Adrenal gland (tissue), 19 donors: ENCODE measurements at places on chromosomes 4 and X. TPM values are rescaled to one million over a fixed set of nuclear protein-coding genes. Genes with fewer than 3 reads are reported as not detected.

DNA sequence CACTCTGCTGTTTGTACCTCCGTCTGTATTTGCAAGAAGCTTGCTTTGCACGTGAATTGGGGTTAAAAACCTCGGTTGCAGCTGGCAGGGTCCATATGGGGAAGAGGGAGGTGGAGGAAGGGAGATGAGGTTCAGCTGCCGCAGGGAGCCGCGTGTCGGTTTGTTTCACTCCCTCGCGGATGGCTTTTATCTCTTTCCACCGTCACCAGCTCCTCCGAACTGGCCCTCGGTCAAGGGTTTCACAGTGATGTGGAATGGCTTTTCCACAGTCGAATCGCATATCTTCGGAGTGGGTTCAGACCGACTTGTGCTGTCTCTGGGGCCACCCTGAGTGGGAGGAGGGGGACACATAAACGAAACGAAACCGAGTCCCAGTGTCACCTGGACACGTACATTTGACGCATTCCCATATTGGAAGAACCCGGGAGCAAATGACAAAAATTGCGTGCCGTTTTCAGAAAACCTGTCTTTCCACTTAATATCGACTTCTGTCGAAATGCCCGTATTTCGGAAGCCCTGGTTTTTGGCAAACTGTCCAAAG lies 929 bp downstream of the ZBTB33 start:
- DNase-seq: peak; percentile 40

DNA sequence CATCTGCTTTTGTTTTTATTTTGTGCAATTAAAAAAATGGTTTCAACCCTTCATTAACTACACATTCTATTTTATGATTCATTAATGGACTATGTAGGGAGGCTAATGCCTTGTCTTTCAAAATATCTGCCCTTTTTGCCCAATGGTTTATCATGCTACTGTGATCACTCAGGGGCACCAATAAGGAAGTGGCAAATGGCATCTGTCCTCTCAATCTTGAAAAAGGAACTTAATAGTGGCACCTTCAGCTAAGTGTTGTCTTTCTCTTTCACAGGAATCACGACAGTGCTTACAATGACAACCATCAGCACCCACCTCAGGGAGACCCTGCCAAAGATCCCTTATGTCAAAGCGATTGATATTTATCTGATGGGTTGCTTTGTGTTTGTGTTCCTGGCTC lies 57.1 kb downstream of the COMMD8 start:
- DNase-seq: no peak

FAM53A gene
- 2.3 TPM for total RNA-seq

- no peak for DNase-seq
Measured at GRCh38 chr4:83212041-83212851, 72.4 kb downstream of the COQ2 start.

DNA sequence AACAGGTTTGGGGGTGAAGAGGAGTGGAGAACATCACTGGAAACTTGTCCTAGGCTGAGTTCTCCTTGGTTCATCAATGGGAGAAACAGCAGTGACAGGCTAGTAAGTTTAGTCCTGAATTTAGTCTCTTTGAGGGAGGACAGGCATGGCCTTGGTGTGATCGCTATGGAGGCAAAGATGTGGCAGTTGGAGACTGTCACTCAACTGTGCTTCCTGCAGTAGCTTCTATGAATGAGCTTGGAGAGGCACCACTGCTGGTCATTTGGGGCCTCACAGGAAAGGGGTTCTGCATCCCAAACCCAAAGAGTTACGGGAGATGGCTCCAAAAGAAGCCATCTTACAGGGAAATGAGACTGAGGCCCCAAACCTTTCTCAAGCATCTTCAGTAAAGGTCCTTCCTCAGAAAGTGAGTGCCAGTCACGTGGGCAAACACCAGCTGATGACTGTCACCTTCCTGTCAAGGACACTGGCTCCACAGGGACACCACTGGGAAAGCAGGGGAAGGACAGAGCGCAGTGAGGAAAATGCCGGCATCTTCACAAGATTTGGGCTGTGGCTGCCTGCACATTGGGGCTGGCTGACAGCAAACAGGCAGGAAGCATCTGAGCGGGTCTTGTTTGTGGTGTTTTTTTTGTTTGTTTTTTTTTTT lies 7.2 kb downstream of the MRFAP1 start:
- peak; percentile 41 for DNase-seq

VCX gene
- not detected for total RNA-seq

GRCh38 chrX:7606039-7606652 lies 236.8 kb upstream of the VCX start:
- DNase-seq: no peak

DCAF12L1 gene
- not detected for total RNA-seq

ZNF827 gene
- 25.8 TPM for total RNA-seq

DNA sequence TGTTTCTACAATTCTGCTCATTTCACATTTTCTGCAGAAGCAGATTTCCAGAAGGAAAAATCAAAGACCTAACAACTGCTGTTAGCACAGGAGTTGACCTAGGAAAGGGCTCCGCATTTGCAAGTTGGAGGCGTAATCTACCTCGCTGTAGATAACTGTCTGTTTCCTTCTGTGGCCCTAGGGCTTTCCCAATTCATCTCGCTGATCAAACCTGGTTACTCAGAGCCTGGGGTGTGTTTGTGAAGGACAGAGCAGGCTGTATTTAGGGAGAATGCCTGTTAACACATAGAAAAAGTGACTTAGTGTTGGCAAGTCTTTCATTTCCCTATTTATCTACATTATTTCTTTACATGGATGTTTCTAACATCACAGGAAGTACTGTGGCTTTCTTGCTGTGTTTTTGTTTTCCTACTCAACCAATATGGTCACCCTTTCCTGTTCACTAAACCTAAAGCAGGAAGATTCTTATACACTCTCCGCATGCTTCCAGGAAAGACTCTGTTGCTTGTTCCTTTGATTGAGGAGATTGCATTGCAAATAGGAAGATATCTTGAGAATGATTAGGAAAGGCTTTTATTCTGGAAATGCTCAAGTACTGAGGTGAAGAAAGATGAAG lies 40.5 kb downstream of the AGA start:
- DNase-seq: no peak

GAGE1 gene
- total RNA-seq: not detected

- peak; percentile 11 for DNase-seq
Measured at GRCh38 chr4:19739101-19739651, 512.5 kb upstream of the SLIT2 start.

PDGFRA gene
- 178 TPM for total RNA-seq

GRCh38 chr4:122796801-122797404 lies 29.7 kb upstream of the FGF2 start:
- no peak for DNase-seq

- no peak for DNase-seq
Measured at GRCh38 chrX:40097141-40097503, 636 bp downstream of the BCOR start.

GRCh38 chr4:168540086-168540485 lies 43.2 kb downstream of the PALLD start:
- DNase-seq: no peak

DNA sequence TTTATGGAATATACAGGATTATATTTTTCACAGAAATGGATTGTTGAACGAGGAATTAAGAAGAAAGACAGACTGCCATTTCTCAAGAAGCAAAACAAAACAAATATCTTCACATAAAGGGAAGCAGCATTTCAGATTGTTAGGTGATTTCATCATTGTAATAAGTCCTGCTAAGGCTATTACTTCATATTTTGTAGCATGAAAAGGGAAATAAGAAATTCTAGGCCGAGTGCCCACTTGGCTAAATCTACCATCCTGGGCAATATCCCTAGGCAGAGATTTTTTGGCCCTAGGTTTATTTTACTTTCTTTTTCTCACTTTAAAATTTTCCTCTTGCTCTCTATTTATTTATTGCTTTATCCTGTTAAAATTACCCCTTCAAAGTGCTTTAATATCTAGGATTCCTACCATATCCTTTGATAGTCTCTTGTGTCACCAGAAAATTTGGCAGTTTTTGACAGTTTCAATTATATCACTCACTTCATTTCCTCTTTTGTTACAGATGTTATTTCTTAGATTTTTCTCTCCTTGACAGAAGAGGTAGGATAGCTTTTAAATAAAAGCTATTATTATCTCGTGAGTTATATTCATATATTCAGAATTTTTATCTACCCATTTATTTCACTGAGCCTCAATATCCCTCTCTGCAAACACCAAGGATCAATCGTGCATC lies 142.3 kb downstream of the PDGFC start:
- peak; percentile 41 for DNase-seq

GRCh38 chr4:87112063-87112462 lies 108.4 kb downstream of the KLHL8 start:
- DNase-seq: no peak

DNA sequence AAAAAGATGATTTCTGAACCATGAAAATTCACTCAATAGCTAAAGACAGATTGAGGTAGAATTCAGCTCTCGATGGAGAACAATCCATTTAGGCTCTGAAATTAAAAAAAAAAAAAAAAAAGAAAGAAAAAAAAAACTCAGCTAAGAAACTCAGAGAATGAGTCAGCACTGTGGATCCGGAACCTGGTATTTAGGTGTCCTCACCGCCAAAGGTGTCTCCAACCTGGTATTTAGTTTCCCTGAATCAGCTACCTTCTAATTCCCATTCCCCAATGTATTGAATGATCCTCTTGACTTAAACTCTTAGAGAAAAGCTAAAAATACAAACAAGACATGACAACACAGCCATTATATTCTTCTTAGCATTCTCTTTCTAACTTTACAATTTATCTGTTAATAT lies 150.3 kb upstream of the RASGEF1B start:
- no peak for DNase-seq

GRCh38 chr4:21290562-21290961 lies 590.3 kb downstream of the PACRGL start:
- DNase-seq: no peak

GRCh38 chrX:41350150-41350975 lies 16.4 kb downstream of the DDX3X start:
- no peak for DNase-seq

- no peak for DNase-seq
Measured at GRCh38 chr4:89863533-89863932, 26.6 kb upstream of the SNCA start.

- no peak for DNase-seq
Measured at GRCh38 chrX:130109429-130110378, 593 bp downstream of the ELF4 start.

DNA sequence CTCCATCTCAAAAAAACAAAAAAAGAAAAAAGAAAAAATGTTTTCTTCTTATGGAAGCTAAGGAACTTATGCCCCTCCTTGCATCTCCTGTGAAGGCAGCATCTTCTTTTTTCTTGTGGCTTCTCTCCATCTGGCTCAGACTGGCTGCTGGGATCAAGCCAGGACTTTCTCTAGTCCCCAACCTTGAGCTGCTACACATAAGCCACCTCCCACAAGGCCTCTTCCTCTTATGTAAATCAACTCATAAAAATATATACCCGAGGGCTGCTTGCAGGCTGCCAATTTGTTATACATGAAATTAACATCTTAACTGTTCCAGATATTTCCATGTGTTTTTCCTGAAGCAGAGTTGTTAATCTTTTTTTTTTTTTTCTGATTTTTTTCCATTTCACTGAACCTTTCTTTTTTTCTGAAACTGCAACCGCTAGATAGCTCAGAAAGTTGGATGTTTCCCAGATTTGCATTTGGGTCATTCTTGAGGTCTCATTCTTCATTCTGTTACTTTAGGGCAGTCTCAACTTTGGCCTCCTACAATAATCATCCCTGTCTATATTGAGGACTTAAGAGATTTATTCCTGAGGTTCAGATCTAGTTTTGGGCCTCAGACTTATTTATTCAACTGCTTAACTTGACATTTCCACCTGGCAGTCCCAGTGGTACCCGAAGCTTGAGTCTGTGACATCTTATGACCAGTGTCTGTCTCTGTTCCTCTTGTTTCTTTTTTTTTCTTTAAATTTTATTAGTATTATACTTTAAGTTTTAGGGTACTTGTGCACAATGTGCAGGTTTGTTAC lies 10.3 kb downstream of the SNX25 start:
- DNase-seq: peak; percentile 86

DNA sequence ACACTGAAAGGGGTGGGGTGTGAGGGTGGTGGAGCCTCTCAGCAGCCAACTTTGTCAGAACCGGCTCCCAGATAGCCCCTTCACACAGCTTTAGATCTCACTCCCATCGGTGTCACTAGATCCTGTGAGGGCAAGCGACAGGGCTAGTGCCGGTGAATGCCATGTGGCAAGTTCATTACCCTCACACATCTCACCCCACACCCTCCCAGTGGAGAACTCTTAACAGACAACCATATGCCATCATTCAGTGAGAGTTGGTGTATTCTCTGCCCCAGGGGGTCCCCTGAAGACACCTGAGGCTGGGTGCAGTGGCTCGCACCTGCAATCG lies 15.3 kb downstream of the SEPTIN6 start:
- DNase-seq: no peak

DNA sequence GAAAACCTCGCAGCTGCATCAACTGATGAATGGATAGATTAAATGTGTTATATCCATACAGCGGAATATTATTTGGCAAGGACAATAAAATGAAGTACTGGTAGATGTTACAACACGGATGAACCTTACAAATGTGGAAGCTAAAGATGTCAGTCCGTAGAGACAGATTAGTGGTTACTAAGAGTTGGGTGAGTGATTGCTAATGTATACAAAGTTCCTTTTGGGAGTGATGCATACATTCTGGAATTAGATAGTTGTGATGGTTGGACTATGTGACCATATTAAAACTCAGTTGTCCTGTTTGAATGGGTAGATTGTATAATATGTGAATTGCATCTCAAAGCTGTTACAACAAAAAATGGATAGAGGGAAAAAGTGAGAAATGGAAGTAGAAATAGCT lies 2.8 kb downstream of the FIP1L1 start:
- DNase-seq: no peak

GRCh38 chr4:110075083-110075738 lies 123.2 kb downstream of the ELOVL6 start:
- no peak for DNase-seq

HTR2C gene
- not detected for total RNA-seq

DNA sequence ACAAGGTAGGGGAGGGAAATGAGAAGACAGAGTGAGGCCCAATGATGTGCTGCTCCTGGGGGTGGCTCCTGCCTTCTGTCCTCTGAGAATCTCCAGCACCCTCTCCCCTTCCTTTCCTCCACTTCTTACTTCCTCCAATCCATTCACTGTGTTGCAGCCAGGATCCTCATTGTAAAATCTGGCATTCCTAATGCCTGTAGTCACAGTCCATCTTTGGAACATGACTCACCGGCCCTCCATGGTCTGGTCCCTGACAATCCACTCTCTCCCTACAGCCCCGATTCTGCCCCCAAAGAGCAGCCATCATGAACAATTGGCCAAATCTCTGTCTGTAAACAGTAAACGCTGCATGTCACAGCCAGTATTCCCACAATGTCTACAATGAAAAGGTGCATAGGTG lies 72.9 kb downstream of the CLNK start:
- DNase-seq: peak; percentile 18

GRCh38 chrX:124726881-124727280 lies 380.5 kb downstream of the SH2D1A start:
- DNase-seq: no peak

LRCH2 gene
- total RNA-seq: 8.6 TPM

DNA sequence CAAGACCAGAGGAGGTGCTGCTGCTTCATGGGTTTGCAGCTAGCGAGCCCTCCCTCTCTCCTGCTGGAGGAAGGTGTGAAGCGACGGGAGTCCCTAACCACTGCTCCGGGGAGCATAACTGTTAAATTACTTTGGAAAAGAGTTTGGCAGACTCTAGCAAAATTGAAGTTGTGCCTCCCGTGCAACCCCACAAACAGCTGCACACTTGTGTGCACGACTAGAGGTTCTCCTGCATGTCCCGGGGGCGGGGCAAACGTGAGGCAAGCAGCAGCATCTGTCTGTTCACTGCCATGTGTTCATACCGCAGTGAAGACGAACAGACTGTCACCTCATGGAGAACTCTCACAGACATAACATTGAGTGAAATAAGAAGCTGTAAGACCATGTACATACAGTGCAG lies 34.5 kb downstream of the TNIP2 start:
- DNase-seq: no peak
